Cortex of kidney (tissue), 1 donor: ENCODE measurements at places on chromosomes 6 and 20.

DNA sequence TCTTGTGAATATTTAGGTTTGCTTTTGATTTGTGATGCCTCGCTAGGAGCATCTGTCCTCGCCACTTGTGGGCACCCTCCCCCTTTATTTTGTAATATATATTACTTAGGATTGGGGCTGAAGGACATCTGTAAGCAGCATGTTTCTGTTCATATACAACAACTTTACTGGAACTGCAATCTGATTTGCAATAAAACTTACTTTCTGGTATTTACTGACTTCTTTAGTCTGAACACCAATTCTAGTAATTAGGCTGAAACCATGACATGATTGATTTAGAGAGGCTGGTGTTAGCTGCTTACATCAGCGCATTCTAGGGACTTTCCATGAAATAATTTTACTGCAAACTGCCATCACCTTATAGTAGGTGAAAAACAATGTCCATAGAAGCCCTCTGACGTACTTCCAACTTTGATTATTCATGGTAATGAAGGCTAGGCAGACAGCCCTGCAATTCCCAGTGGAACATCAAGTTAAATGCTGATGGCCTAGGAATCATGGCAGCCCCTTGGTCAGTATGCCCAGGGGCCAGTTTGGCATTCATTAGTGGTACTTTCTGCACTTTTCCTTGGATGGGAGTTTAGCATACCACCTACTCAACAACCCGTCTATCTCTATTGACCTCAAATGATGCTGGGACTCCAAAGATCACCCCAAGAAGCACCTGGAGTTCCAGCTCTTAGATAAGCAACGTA, 132.9 kb upstream of the MCHR2 start:
- DNase-seq, result no peak

- DNase-seq, result no peak
Measured at GRCh38 chr6:124560873-124561567, 401.2 kb upstream of the RNF217 start.

DNA sequence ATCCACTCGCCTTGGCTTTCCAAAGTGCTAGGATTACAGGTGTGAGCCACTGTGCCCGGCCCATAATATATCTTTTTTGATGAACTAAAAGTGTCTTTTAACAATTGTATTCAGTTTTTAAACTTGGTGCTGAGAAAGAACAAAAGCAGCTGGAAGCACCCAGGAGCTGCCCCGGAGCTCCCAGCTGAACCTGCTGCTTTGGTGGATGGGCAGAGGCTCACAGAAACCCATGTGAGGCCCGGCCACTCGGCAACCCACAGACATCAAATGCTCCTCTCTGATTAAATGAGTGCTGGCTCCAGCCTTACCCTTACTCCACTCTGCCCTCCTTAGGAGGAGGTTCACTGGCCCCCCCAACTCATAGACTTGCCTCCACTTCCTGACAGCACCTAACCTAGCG, 59.4 kb upstream of the FRMD1 start:
- DNase-seq, result no peak

- no peak for DNase-seq
Measured at GRCh38 chr20:2825761-2826160, 9.6 kb downstream of the TMEM239 start.

DNA sequence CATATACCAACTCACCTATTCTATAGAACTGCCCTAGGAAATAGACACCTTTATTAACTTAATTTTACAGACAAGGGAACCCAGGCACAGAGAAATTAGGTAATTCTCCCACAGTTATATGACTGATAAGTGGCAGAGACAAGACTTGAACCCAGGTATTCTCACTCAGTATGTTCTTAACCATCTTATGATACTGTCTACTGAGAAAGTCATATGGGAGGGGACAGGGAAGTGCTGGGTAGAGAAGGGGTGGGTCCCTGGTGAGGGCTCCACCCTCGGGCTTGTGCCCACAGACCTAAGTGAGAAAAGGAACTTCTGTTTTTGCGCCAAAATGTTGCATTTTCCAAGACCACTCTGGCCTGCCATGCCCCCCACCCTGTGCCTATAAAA, 123.5 kb downstream of the RNF144B start:
- DNase-seq, result no peak

GRCh38 chr6:41277605-41278004, 8.9 kb downstream of the TREM1 start:
- no peak for DNase-seq

DNA sequence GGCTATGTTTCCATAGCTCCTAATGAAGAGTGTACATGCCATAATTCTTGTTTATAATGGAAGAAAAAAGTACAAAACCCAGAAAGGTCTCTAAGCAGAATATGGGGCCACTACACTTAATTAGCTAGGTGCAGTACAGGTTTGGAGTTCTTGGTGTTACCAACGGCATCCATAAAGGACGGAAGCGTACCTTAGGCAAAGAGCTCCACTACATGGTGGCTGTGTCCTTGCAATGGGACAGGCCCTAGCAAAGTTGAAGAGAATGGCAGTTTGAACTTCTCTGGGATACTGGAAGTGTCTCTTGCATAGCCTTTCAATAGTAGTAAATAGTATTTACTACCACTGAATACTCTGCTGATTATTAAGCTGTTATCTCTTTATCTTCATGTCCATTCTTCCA, 371.7 kb upstream of the MMS22L start:
- no peak for DNase-seq

DNA sequence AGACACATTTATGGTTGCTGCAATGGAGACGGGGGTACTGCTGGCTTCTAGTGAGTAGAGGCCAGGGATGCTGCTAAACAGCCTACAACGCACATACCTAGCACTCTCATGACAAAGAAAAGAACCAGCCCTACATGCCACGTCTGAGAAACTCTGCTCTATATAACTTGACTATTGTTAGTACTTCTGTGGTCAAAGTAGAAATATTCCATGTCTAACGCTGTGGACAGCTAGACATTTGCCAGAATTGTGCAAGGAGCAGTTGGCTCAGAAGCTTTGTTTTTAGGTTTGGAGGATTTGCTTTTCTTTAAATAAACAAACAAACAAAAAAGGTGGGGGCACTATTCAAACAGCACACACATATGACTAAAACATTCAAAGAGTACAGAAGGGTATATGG, 20.5 kb downstream of the UBE2V1 start:
- DNase-seq, result no peak

DNA sequence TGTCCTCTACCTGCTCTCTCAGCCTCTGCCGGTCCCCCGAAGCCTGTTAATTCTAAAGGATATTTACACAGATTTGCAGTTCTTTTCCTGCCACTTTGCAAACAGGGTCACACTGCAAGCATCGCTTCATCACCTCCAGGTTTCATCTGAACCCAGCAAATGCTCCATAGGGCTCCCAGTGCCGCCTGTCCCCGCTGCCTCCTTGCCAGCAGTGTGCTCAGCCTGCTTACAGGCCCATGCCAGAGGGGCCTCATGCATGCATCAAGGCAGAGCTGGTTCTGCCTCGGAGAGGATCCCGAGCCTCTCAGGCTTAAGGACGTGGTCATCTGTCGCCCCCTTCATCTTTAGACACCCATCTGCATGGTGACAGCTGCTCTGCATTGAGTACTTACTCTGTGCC, 10.5 kb downstream of the SIRPA start:
- DNase-seq, result no peak

DNA sequence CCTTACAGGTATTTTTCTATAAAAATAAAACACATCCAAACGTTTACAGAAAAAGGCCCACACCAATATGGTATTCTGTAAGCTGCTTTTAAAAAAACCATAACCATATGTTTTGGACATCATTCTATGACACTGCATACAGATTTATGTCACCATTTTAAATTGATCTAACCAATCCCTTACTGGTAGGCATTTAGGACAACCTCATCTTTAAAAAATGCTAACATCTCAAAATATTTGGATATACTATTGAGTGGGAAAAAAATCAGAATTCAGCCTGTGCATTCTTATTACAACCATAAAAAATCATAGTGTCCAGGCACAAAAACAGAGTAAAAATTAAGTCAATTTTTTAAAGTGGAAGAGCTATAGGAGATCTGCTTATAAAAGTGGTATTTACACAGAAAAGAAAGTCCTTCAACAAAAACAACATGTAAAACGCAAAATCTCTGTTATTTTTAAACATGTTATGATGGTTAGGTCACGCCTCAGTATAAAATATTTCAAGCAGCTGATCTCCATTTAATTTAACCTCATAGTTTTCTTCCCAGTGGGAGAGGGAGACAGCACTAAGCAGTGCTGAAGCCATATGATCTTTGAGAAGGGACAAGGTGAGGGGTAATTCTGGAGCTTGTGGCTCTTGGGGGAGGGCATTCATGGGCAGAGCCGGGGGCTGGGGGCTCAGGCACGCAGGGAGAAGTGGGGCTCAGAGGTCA, 21.2 kb downstream of the TRAM2 start:
- no peak for DNase-seq
